ENCODE measurements at places on chromosomes 16 and 17.

GRCh38 chr17:63171428-63172393, 205.7 kb downstream of the TANC2 start:
- no peak for DNase-seq

DNA sequence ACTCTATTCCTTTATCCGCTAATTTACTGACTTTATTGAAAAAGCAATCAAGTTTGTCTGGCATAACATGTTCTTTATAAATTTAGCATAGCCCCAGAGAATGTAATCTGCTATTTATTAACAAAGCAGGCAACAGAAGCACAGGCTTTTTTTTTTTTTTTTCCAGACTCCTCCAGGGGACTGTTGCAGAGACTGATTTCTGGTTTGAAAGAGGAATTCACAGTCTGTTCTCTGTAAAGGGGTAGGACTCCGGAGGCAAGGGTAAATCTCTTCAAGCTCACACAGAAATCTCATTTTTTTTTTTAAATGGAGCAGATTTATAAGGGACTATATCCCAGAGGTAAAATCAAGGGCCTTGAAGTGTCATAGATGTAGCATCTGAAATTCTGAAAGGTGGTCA, 1386.5 kb upstream of the CDH8 start:
- no peak for DNase-seq

- DNase-seq = no peak
These were observed 6.6 kb downstream of the RIPOR1 start for GRCh38 chr16:67535201-67535600.

GRCh38 chr16:84459941-84460405, 44.5 kb downstream of the MEAK7 start:
- no peak for DNase-seq

DNA sequence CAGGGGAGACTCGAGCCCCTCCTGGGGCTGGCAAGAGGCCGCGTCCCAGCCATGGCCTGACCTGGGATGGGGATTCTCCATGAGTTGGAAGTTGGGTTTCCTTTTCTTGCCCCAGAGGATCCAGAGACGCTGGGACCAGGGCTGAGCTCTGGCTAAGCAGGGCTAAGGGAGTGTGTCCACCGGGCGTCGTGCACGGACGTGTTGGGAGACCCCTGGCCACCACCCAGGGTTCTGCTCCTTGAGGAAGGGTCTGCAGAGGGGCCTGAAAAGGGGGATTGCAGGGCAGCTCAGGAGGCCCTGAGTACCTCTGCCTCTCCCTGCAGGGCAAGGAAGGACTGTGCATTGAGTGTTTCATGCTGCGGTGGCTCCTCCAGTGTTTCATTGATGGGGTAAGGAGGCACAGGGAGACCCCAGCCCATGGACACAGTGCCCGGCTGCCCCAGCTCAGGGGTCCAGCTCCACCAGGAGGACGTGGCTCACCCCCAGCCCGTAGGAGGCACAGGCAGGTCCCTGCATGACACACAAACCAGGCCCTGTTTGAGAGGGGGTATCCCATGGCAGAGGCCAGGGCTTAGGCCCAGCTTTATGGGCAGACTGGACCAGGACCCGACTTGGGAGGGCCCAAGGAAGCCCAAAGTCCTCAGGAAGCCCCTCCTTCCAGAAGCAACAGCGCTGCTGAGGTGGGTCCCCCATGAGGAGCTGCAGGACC, 47.5 kb downstream of the USP22 start:
- DNase-seq = no peak

DNA sequence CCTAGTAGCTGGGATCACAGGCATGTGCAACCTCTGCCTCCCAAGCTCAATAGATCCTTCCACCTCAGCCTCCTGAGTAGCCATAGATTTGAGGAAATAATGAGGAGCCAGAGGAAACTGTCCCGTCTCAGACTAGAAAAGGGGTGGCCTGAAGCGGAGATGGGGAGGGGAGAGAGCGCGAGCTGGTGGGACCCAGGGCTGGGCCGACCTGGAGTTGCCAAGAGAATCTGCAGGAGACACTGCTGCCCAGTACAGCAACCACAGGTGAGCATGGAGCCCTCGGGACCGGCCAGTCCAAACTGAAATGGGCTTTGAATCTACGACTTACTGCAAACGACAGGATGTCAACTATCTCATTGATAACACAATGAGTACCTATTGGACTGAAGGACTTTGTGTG, 24.3 kb downstream of the CD300A start:
- no peak for DNase-seq

DNA sequence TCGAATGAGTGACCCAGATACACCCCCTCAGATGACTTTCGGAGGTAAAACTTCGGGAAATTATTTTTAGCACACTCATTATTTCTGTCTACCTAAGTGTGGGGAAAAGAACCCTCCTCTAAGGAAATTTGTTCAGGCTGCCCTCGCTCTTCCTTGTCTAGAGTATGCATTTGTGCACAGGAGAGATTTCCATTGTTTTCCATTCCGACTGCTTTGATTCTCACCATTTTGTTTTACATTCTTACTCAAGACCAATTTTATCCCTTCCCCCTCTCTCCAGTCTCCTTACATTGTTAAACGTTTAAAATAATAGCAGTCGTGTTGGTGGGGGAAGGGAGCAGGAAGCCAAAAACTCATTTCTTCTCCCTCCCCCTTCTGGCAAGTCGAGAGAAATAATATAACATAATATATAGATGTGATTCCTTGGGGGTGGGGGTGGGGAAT, 1.5 kb upstream of the CHD3 start:
- DNase-seq = no peak

DNA sequence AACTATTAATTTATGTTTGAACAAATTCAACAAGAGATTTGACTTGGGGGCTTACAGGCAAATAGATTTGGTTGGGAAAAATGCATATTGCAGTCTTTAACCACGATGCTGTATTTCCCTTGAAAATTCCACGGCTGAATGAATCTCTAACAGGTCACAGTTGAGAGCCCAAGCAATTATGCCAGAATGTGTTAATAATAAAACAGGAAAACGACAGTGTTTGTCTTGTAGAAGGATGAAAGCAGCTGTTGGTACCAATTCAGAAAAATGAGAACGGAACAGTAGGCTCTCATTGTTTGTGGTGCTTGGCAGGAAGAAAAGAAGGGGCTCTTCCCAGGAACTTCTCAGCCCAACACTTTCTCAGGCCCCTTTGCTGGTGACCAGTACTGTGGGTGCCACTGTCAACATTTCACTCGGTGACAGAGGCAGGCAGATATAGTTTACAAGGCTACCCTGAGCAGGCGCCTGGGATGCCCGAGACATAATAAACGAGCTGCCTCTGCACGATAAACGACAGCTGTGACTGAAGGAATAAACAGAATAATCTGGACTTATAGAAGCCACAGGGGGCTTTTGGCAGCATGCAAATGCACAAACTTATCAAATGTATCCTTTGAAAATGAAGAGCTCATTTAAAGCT, 387.1 kb downstream of the HS3ST4 start:
- no peak for DNase-seq

DNA sequence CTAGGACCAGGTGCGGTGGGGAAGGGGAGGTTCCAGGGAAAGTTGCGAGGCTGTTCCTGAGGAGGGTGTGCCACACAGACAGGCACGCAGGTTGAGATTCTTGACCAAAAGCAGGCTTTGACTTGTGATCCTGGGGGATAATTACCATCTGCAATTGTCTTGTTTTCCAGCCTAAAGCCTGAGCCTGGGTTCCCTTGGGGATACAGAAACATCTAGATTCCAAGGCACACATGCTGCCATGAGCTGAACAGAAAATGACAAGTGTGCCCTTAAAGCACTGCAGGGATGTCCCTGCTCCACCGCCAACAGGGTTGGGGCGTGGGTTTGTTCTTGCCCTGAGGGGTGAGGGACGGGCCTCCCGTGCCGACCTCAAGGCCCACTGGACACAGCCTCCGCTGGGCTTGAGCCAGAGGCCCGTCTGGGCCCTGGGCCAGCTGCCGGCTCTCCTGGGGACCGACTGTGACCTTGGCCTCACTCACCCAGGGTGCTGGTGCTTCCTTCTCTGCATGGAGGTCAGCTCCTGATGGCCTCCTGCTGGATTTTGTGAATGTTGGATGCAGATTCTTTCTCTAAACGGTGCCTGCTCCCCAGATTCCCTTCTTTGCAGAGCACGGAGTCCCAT, 14.0 kb downstream of the CA5A start:
- no peak for DNase-seq

- DNase-seq = no peak
These were observed 35.9 kb downstream of the DNAJA2 start for GRCh38 chr16:46937536-46937935.

- no peak for DNase-seq
These were observed 15.6 kb downstream of the MAP2K3 start for GRCh38 chr17:21299981-21300600.

DNA sequence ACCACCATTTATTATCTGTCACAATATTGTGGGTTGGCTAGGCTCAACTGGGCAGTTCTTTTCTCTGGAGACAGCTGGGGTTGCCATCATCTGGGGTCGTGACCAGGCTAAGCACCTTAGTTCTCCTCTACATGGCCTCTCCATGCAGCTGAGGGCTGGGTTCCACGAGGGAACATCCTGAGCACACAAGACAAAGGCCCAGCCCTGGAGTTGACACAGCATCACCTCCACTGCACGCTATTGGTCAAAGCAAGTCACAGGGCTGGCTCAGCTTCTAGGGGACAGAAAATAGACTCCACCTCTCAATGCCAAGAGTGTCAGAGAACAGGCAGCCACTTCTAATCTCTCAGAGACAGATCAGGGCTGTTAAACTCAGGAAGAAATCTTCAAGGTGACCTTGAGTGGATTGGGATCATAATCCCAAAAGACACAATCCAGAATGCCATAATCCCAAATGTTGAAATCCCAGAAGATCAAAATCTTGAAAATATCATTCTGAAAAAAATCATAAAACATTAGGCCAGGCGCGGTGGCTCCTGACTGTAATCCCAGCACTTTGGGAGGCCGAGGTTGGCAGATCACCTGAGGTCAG, 13.0 kb upstream of the USP10 start:
- DNase-seq = no peak

- DNase-seq = peak; percentile 33
These were observed 419.4 kb downstream of the SOX9 start for GRCh38 chr17:72539981-72540897.

GRCh38 chr17:2731807-2732206, 17.6 kb downstream of the CCDC92B start:
- DNase-seq = no peak

DNA sequence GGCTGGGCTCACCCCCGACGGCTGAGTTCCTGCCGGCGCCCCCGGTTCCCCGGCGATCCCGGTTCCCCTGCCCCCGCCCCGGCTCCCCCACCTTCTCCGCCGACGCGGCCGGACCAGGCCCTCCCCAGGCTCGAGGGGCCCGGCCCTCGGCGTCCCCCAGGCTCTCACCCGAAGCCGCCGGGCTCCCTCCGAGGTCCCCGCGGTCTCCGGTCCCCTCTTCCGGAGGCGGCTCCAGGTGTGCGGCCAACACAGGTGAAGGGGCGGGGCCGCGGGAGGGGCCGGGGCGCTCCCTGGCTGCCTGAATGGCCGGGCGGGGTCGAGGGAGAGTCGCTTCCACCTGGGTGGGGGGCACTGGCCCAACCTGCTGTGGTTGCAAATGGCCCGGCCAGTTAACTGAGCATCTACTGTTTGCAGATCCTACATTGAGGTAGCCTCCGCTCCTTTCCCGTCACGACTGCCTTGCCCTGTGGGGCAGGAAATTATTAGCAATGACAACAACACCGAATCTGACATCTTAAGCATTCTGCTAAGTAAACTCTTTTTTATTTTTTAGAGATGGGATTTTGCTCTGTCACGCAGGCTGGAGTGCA, at the start of gene BICDL2:
Gene BICDL2 (minus strand): TSS at position 219 of the 590 bp plus-strand sequence. CDS start 1,448 bp downstream, outside the sequence.
- DNase-seq = no peak

GRCh38 chr16:81181013-81181720, 57.3 kb upstream of the BCO1 start:
- DNase-seq = no peak

DNA sequence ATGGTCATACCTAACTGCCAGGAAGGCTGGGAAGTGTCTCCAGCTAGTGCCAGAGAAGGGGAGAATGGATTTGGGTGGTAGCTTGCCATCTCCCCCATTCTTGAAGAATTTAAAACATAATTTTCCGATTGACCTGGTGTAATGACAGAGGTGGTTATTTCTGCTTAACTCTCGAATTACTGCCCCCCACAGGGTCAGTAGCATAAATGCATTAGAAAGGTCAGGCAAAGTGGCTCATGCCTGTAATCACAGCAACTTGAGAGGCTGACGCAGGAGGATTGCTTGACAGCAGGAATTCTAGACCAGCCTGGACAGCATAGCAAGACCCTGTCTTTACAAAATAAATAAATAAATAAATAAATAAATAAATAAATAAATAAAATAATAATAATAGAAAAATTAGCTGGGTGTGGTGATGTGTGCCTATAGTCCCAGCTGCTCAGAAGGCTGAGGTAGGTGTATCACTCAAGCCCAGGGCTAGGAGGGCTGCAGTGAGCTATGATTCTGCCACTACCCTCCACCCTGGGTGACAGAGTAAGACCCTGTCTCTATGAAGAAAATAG, 27.5 kb downstream of the TMC7 start:
- no peak for DNase-seq

DNA sequence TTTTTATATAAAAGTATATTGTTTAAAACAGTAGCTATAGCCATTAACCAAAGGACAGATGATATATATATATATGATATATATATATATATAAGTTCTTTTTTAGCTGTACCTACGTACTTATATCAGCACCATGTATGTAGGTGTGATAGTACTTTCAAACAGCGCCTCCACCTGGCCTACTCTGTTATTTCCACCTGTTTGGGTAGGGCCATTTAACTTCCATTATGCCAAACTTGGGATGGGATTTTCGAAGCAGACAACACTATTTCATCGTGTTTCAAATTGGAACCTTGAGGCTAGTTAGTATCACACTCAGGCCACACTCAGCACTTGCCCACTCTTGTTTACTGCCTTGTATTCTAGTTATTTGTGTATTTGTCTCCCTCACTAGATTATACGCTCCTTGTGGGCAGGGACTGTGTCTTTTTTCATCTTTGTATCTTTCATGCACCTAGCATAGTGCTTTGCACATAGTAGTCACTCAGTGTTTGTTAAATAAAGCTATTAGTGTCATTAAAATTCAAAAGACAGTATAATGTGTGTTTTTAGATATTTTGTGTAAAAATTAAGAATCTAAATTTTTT, 11.8 kb upstream of the CLTC start:
- DNase-seq = no peak

DNA sequence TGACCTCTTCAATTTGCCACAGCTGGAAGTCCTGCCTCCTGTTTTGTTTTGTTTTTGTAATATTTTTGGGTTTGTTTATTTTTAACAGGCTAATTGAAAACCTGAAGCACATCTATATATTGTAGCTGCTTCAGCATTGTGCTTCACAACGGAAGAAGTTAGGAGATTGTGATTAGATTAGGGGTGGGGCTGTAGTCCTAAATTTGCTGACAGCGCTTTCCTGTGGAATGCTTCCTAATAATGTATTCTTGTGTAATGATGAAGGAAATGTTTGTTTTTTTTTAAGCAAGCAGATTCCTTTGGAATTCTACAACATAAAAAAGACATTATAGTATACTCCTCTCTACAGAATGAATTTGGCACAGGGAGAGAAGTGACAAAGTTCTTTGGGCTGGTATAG, 70.1 kb downstream of the NLK start:
- DNase-seq = no peak
